ENCODE measurements at places on chromosomes 6 and 20. TPM values are rescaled to one million over a fixed set of nuclear protein-coding genes. Genes with fewer than 3 reads are reported as not detected.

PRSS16 gene
- total RNA-seq: not detected

SMIM13 gene
- 3.5 TPM for total RNA-seq

SNPH gene
- 9.6 TPM for total RNA-seq

MUC21 gene
- total RNA-seq: not detected

GNRH2 gene
- 0.32 TPM for total RNA-seq

SYNDIG1 gene
- not detected for total RNA-seq

CABLES2 gene
- 0.47 TPM for total RNA-seq

TFAP2C gene
- total RNA-seq: not detected

FOXF2 gene
- total RNA-seq: 31.2 TPM

TNFRSF21 gene
- 19.2 TPM for total RNA-seq
